ENCODE measurements at places on chromosomes 3 and 15. TPM values are rescaled to one million over a fixed set of nuclear protein-coding genes. Genes with fewer than 3 reads are reported as not detected.

GRCh38 chr3:128040660-128041059, 11.6 kb upstream of the SEC61A1 start:
- no peak for DNase-seq

DNA sequence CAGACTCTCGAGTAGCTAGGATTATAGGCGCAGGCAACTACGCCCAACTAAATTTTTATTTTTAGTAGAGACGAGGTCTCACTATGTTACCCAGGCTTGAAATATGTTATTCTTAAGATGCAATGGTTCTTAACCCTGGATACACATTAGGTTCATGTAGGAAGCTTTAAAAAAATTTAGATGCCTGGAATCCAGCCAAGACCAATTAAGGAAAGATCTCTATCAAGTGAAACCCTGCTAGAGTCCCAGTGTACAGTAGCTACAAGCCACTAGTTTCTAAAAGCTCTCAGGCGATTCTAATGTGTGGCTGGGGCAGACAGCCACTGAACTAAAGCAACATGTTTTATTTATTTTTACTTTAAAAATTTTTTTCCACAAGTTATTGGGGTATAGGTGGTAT, 33.2 kb downstream of the TRIM69 start:
- DNase-seq, result no peak

DNA sequence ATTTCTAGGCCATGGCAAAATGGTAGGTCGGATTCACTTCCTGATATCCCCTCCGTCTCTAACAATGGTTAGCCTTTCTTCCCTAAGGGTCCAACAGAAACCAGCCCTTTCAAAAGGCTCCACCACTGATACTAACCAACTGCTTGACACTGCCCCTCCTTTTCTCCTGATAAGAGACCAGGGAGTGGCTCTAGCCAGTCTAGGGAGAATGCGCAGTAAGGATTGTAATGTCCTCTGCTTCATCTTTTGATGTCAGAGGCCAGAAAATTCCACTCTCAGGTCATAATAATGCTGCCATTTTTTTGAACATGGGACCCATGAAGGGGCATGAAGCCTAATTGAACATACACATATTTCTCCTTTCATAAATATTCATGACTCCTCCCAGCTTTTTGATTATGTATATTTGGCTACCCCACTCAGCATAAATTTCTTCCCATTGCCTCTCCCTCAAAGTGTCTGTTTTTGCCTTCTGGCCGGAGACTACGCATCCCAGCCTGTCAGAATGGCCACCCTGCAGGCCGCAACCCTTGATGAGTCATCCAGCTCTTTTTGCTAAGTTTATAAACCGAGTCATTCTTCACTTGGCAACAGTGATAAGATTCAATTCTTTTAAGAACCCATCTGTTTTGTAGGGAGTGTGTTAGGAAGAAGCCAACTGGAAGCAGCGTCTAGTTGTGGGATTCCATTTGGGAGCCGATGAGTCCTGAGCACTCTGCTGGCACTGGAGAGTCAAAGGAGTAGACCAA, 189.0 kb upstream of the MCTP2 start:
- no peak for DNase-seq

- DNase-seq, result no peak
These were observed 17.9 kb downstream of the FANCD2OS start for GRCh38 chr3:10090179-10090578.

GYG1 gene
- 27.4 TPM for total RNA-seq

LYSMD2 gene
- total RNA-seq, result 17.6 TPM

All from T-helper 17 cell (primary cell).